ENCODE measurements at places on chromosomes 13 and 19.
A peak's percentile ranks its signal among the peaks of the same experiment; 100 is the strongest.

DNA sequence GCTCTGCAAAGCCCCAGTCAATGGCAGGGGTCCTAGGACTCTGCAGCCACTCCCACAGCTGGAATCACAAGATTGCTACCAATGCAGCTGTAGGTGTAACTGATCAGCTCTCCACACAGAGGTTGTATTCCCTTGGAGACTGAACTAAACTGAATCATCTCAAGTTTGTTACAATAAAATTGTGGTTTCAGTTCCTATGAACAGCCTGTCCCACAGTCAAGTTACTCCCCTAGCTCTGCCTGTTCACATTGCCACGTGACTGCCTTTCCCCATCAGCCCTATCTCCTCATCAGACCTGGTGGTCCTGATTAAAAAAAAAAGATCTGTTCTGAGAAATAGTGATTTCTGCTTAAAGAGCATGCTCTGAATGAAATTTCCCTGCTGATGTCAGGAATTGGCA, 287.9 kb upstream of the NBEA start:
- no peak overlapping the region for H3K27ac ChIP-seq
- no peaks in the 10 kb centered on the region for H3K27me3 ChIP-seq
- no peak overlapping the region for H3K4me3 ChIP-seq
- no peaks in the 10 kb centered on the region for H3K36me3 ChIP-seq

DNA sequence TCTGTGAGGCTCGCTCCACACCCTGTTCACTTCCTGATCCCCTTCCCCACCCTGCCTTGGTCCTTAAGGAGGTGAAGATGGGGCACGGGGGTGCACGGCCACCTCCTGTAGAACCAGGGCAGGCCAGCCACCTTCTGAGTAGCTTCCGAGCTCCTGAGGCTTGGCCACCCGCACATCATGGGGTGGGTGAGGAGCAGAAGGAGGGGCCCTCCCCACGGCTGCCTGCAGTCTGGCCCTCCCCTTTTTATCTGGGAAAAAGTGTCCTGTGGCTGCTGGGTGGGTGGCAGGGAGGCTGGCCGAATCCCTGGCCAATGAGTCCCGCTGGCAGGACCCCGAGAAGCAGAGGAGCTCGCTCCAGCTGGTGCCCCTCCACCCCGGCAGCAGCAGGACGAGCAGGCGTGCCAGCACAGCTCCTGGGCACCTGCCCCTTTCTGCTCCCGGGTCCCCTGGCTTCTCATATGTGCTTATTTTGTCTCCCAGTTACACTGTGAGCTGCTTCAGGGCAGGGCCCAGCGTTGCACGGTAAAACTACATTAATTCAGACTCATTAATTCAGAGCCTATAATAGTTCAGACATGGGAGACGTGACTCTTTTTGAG, 135.0 kb downstream of the KDM4B start:
- no peak overlapping the region for H3K4me3 ChIP-seq
- no peaks in the 10 kb centered on the region for H3K27me3 ChIP-seq
- no peak overlapping the region for H3K27ac ChIP-seq
- H3K36me3 ChIP-seq: peaks cover 23% of the 10 kb centered on the region

DNA sequence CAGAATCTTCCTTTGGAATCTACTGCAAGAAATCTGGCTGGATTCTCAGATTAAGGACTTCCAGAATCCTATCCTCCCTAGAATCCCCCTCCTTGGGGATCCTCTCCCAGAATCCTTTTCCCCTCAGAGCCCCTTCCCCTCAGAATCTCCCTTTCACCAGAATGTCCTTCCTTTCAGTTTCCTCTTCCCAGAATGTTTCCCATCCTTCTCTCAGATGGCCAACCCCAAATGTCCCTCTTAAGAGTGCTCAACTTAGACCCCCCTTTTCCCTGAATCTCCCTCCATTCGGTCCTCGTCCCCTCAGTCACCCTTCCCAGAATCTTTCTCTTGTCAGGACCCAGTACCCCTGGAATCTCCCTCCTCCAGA, 584 bp upstream of the RPS16 start:
- peaks cover 32% of the 10 kb centered on the region for H3K4me1 ChIP-seq
- ATAC-seq: no peak
- H3K36me3 ChIP-seq: peaks cover 53% of the 10 kb centered on the region
- peak overlapping the region; percentile 100 for H3K27ac ChIP-seq

DNA sequence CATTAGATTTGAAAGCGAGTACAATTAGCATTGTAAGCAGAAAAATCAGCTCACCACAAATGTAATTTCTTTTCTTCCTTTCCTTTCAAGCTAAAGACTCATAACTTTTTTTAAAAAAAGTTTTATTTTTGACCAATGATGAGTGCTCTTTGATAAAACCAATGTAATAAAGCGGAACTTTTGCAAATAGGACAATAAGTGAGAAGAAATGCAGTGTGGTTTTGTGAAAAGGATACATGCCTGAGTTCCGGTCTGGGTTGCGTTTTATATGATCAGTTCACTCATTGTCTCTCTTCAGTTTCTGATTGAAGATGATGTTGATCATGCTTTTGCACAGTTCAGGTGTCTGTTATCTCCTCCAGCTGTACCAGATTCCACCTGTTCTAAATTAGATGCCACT, 274.4 kb downstream of the KLF12 start:
- no peaks in the 10 kb centered on the region for H3K36me3 ChIP-seq
- peak overlapping the region; percentile 91 for H3K27ac ChIP-seq
- H3K4me1 ChIP-seq: peaks cover 25% of the 10 kb centered on the region
- no peaks in the 10 kb centered on the region for H3K27me3 ChIP-seq

DNA sequence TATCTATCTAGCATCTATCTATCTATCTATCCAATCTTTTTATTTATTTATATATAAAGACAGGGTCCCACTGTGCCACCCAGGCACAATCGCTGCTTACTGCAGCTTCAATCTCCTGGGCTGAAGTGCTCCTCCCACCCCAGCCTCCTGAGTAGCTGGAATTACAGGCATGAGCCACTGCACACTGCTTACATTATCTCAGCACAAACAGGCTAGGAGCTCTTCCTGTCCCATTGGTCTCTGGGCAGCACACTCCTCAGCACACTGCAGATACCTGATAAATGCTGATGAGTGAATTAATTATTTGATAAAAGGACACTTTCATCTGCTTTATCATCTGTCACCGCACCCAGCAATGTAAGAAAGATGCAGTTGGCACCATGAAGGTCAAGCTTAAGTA, 16.1 kb downstream of the ZNF562 start:
- peaks cover 75% of the 10 kb centered on the region for H3K36me3 ChIP-seq
- no peak overlapping the region for H3K27ac ChIP-seq
- no peak overlapping the region for H3K4me3 ChIP-seq
- no peaks in the 10 kb centered on the region for H3K27me3 ChIP-seq
- no peak for ATAC-seq

- ATAC-seq: peak; percentile 21
- no peaks in the 10 kb centered on the region for H3K4me1 ChIP-seq
- H3K27ac ChIP-seq: no peak overlapping the region
- no peaks in the 10 kb centered on the region for H3K36me3 ChIP-seq
- no peak overlapping the region for H3K4me3 ChIP-seq
Observed at GRCh38 chr19:32287811-32288227, 57.6 kb upstream of the ZNF507 start.

Data from activated T-helper 17 cell treated with anti-CD3 and anti-CD28 coated beads, Interleukin-2, amount 50 U/mL, for 72 hours (primary cell).